GOT3 (cell line): ENCODE measurements at places on chromosomes 6 and 20.

DNA sequence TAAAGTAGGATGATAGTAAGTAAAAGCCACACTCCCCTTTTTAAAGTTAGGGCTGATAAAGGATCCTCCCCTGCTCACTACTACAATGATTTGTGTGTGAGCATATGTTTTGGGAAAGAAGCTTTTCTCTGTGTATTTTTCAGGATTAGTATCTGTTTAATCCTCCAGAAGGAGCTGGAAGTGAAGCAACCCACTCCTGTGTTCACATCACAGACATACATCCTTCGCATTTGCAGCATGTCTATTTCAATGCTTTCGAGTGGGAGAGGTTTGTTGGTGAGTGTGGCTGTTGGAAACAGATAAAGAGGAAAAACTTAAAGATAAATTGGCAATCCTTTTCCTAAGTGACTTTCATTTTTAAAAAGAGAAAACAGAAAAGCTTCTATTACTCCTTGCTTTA, 31.6 kb upstream of the RGS17 start:
- no peak for DNase-seq

DNA sequence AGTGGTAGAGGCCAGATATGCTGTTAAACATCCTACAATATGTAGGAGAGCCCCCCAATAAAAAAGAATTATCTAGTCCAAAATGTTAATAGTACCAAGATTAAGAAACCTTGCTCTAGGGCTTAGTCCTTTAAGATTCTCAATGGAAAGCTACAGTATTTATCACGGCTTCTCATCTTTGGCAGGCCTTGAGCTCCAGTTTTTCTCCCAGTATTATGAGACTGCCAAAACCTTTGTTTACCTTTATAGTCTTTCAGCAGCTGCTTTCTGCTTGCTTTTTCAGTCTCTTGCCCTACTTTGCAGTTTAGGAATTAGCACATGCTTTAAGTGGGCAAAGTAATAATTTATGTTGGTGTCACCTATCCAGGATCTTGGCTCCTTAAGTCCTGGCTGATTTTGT, 59.7 kb downstream of the NHLRC1 start:
- DNase-seq: no peak

- DNase-seq: no peak
Observed at GRCh38 chr6:169666441-169666840, 35.4 kb downstream of the WDR27 start.

GRCh38 chr6:81859884-81860283, 107.4 kb upstream of the TENT5A start:
- no peak for DNase-seq

GRCh38 chr20:12068121-12068520, 150.4 kb downstream of the BTBD3 start:
- DNase-seq: no peak

DNA sequence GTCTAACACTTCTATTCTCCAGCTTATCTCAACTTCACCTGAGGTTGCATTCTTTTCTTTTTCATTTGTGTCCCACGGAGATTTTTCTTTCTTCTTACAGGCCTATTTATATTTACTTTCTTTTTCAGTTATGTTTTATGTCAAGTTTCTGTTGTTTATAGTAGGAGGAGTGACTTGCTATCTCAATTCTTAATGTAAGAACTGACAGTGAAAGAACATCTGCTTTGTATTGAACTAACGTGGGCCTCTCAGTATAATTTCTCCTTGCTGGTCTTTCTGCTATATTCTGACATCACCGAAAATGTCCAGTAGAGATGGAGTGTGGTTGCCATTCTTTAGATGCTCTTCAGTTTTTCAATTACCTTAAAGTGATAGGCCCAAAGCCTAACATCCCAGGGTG, 521.7 kb downstream of the EPM2A start:
- DNase-seq: no peak

DNA sequence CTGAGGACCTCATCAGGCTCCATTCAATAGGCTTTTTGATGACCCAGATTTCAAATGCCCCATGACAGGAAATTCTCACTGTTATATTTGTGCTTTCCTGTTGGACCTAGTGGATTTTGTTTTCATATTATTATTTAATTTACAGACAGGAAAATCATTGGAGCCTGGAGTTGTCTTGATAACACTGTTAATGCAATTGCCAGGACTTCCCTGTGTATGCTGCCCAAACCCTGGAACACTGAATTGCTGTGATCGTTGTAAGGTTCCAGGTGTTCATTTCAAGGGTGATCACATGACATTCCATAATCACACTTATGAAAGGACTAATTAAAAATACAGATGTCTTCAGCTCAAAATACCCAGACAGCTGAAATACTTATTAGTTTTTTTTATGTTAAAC, 783.2 kb downstream of the DHX35 start:
- DNase-seq: no peak

GRCh38 chr6:168884646-168885086, 369.0 kb downstream of the THBS2 start:
- DNase-seq: peak; percentile 46

GRCh38 chr6:54243699-54244098, 64.5 kb upstream of the TINAG start:
- DNase-seq: no peak

DNA sequence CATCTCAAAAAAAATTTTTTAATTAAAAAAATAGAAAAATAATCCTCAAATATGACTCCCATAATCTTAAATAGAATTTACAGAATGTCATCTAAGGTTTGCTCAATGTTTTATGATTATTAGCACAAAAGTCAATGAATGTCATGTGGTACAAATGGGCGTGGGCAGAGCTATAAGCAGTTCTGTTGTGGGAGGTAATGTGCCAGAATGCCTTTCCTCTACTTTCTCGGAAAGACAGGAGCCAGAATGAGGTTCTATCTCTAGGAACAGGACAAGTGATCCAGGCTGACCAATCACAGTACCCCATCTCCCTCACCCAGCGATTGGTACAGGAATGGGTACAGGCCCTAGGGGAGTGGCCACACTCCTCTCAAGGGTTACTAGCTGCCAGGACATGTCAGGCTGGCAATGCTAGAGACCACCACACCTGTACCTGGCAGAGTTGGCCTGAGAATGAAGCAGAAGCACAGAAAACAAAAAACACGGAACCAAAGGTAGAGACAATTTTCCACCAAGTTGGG, 15.1 kb downstream of the RALGAPA2 start:
- DNase-seq: no peak

DNA sequence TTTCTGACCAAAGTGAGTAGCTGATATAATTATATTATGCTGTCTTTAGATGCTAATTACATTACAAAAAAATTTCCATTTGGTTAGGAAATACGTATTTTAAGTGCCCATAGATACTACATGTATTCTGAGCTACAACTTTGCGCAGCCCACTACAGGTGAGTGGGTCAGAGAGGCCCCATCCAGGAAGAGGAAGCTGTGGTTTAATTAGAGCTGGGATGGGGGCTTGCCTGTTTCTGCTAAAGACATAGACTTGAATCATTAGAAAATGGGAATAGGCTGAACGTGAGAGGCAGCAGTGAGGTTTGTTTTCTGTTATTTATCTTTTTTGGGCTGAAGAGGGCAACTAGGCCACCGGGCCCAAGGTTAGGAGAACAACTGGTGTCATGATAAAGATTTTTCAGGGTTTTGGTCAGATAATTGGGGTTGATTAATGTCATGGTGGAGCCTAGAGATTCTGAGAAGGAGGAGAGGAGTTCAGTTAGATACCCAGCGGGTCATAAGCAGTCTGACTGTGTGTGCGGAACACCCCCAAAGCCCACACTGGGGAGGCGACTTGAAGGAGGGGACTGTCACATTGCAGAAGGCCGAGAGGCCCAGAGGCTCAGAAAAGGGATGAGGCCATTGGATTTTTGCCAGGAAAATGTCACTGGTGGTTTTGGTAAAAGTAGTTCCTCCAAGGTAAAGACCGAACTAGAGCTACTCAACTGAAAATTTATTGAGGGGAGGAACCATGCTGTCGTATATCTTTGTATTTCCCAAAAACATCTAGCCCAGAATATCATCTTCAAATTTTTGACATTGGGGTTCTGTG, 14.5 kb upstream of the IRF4 start:
- DNase-seq: no peak

DNA sequence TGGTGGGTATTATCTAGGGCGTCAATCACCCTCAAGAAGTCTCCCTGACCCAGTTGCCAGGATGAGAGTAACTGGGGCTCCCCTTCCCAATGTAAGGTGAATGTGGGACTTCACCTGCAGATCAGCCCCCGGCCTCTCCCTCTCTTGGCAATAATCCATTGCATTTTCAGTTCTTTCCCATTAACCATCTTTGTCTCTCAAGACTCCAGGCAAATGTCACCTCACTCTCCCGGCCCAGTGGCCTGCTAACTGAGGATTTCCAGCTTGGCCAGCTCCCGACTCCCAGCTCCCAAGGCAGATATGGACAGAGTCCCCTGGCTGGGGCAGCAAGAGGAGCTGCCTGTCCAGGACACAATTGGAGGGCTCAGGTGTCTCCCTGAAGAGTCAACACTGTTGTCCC, 7.3 kb downstream of the ETV7 start:
- no peak for DNase-seq

- no peak for DNase-seq
Observed at GRCh38 chr20:45944965-45945677, 10.6 kb downstream of the PCIF1 start.

- DNase-seq: no peak
Observed at GRCh38 chr6:28587746-28588075, 62.0 kb downstream of the GPX5 start.

DNA sequence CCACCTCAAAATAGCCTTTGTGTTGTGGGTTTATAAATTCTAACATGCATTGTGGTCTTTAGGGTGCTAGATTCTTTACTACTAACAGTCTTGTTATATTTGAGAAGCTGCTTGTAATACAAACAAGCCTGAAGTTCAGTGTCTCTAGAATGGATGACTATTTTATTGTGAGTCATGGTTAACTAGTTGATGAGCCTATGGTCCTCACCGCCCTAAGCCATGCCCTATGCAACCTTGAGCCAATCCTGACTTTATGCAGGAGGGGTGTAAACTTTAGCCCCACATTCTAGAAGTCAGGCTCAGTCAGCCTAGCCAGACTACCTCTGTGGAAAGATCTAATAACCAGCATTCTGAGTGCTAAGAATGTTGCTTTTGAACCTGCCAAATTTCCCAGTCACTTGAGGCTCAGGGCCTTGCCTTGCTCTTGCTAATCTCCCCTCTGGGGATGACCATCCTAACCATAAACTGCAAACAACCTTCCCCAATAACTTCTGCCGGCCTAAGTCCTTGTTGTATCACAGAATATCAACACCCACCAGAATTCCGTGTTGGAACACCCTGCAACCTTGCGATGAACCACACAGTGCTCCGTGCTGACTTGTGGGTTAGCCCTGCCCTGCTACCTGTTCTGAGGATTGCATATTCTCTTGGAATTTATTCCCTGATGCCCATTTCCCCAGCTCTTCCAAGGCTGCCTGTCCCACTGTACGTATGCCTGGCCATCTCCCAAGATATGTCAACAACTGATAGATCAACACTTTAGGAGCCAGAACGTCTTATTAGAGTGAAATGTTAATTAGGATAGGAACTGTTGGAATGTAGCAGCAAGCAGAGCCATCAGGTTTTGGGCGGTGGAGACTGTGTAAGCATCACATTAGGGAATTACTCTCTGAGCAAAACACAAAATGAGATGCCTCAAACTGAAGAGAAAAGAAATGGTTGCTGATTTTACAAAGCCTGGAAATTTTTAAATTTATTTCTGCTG, 71.7 kb upstream of the CEP85L start:
- DNase-seq: no peak

- DNase-seq: no peak
Observed at GRCh38 chr6:119037941-119038623, 40.4 kb downstream of the FAM184A start.

DNA sequence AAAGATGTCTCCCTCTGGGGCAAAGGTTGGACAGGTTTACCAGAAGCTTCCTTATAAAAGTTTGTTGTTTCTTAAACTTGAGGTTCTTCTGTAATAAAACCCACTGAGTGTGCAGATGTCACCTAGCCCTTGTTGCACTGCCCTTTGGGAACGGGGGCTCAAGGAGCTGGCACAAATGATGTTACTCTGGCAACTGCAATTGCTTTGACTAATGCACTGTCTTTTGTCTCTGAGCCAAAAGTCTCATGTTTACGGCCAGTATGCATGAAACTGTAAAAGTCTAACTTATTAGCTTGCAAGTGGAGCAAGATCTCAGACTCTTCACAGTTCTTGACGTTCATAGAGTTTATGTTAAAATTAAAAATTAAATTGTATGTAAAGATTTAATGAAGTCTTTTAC, 655.7 kb downstream of the EPHA7 start:
- DNase-seq: no peak

GRCh38 chr6:99219788-99220187, 129.7 kb downstream of the FAXC start:
- no peak for DNase-seq

GRCh38 chr6:158164579-158165170, 3.4 kb downstream of the SERAC1 start:
- no peak for DNase-seq

GRCh38 chr20:25073544-25073943, 8.4 kb downstream of the VSX1 start:
- DNase-seq: no peak

- DNase-seq: no peak
Observed at GRCh38 chr20:62892348-62893304, 31.0 kb upstream of the TCFL5 start.

DNA sequence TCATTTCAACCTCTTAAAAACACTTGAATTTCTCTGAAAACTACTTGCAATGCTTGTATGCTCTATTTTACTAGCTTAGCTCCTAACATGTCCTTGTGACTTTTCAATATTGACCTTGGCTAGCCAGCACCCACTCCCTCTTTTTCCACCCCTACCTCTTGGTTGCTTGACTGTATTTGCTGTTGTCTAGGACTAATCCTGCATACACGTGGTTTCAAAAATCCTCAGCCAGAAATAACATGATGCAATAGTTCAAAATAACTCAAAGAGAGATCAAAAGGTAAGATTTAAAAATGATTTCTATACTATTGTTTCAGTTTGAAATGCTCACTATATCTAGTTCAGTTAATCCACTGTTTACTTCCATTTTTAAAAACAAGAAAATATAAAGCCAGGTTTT, 102.3 kb upstream of the TBX18 start:
- no peak for DNase-seq
